ENCODE measurements at places on chromosomes 1 and 21.

- DNase-seq, result no peak
Measured at GRCh38 chr1:173403996-173404395, 73.1 kb upstream of the PRDX6 start.

DNA sequence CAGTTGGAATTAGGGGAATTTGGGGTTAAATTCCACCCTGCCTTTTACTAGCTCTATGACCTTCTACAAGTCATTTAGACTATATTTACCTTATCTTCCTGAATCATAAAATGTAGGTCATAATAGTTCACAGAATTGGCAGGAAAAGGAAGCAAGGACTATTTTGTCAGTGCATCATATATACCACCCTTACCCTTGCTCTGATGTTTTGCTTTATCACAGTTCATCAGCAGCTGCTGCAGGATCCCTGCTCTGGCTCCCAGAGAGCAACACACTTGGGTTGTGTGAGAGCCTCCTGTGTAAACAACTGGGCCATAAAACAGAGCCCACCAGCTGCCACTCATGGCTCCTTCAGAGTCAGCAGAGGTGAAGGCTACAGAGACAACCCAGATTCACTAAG lies 631.6 kb upstream of the CAMK1G start:
- no peak for DNase-seq

GRCh38 chr21:22762463-22762862 lies 1764.3 kb downstream of the NCAM2 start:
- DNase-seq, result no peak

DNA sequence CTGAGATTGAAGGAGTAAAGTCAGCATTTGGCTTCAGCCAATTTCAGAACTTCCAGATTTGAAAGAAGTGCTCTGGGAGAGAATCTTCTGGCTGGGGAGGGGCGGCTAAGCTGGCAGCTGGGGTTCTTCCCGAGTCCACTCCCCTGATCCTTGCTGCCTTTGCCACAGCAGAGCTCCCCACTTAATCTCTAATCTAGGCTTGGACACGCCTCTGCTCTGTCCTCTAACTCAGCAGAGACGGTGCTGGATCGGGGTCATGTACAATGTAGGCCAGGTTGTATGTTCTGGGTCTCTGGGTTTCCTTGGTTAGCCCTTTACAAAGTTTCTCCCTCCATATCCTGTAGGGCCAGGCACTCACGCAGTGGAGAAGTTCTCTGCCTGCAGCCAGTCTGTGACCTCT lies 10.1 kb upstream of the GSTM3 start:
- DNase-seq, result no peak

DNA sequence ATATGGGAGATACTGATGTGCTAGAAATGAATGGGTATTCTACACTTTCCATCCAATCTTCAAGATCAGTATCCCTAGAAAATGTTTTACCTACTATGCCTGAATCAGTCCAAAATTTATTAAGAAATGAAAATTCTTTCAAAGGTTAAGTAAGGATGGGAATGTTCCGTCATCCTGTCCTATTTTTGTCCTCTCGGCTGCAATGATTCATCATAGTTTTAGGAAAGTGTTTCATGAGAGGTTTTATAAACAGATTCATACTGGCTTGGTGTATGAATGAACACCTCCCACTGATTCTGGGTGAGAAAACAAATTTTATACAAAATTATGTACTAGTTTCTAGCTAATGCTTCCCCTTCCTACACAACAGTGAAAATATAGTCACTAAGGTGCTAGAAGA lies 504.6 kb upstream of the NR5A2 start:
- DNase-seq, result no peak

DNA sequence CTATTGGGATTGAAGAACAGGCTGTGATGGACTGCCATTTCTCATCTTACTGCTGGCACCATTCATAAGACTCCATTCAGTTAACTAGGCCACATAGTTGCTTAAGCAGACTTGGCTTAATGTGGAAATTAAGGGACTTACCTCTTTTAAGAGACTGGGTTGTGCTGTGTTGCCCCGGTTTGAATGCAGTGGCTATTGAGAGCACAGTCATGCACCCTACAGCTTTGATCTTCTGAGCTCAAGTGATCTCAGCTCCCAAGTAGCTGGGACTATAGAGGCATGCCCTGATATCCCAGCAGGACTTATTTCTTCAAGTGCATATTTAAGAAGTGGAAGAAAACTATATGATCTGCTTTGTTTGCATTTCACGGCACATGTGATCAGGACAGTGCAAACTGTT lies 181.1 kb downstream of the RASAL2 start:
- no peak for DNase-seq

GRCh38 chr1:172818841-172819527 lies 160.1 kb downstream of the FASLG start:
- DNase-seq, result peak; percentile 29

DNA sequence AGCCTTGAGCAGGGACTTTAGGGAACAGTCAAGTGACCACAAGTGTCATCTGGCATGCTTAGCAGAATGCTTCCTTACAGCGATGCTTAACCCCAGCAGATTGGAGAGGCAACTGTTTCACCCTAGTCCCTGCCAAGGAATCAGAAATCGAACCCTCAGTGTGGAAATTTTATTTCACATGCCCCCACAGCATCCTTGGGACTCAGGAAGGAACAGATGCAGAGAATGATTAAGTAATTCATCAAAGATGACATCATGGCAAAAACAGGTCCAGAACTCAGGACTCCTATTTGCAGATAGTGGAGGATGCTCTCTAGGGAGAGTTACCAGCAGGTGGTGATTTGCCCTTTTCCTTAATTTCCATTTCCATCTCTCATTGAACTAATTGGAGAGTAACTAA lies 333.0 kb upstream of the KAZN start:
- no peak for DNase-seq

- DNase-seq, result no peak
Measured at GRCh38 chr1:34982820-34983376, 2.2 kb downstream of the TMEM35B start.

GRCh38 chr21:37060296-37060695 lies 12.6 kb downstream of the PIGP start:
- DNase-seq, result no peak

DNA sequence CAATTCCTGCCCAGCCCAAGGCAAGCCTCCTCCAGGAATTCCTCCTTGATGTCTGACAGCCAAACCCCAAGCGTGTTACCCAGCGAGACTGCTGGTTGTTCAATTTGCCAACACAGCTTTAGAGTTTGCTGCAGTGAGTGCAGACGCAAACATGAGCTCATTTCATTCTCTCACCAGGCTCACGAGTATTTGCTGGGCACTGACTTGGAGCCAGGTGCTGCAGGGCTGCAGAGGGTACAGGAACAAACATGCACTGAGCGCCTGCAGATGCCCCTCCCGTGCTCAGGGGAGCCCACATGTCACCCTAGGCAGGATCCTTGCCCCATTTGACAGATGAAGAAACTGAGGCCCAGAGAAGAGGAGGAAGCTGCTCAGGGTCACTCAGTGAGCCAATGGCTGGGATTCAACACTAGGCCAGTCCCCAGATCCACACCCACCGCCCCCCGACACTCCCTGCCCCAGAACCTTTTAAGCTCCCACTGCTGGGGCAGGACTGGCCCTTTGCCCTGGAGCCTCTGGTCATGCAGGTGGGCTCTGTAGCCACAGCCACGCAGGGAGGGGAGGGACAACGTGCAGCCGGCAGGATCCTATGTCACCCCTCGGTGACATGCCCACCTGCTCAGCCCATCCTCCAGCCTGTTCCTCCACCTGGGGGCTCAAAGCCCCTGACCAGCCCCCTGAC lies 363.7 kb downstream of the MATN1 start:
- no peak for DNase-seq

DNA sequence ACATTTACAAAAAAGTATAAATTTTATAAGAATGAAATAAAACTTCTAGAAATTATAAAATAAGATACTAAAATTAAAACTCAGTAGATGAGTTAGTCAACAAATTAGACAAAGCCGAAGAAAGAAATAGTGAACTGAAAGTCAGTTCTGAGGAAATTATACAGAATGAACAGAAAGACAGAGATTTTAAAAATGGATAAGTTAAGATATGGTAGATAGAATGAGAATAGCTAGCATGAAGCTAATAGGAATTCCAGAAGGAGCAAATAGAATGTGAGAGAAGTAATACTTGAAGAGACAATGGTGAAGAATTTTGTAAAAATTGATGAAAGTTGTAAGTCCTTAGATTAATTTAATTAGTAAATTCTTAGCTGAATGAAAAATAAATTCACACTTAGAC lies 430.4 kb upstream of the RUNX1 start:
- no peak for DNase-seq

DNA sequence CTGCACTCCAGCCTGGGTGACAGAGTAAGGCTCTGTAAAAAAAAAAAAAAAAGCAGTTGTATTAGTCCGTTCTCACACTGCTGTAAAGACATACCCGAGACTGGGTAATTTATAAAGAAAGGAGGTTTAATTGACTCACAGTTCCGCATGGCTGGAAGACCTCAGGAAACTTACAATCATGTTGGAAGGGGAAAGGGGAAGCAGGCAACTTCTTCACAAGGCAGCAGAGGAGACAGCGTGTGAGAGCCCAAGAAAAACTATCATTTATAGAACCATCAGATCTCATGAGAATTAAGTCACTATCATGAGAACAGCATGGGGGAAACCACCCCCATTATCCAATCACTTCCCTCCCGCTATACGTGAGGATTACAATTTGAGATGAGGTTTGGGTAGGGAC lies 151.7 kb upstream of the NR5A2 start:
- DNase-seq, result no peak

- DNase-seq, result no peak
Measured at GRCh38 chr1:222443566-222443965, 104.3 kb downstream of the HHIPL2 start.

- DNase-seq, result no peak
Measured at GRCh38 chr1:218156595-218156994, 128.5 kb upstream of the RRP15 start.

DNA sequence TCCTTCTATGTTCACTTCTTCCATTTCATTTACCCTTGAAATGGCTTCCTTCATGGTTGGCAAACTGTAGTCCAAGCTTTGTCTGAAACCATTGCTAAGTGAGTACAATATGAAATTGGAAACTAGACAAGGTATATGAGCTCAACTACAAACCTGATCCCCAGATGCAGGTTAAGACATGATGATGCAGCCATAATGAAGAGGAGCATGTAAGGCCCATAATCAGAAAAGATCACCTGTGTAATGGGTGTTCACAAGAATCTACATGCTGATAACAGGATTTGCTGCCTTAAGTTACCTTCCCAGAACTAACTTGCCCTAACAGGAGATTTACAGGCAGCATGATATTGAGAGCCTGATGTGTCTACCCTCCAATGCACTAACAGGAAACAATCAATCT lies 153.9 kb downstream of the KCNH1 start:
- no peak for DNase-seq

DNA sequence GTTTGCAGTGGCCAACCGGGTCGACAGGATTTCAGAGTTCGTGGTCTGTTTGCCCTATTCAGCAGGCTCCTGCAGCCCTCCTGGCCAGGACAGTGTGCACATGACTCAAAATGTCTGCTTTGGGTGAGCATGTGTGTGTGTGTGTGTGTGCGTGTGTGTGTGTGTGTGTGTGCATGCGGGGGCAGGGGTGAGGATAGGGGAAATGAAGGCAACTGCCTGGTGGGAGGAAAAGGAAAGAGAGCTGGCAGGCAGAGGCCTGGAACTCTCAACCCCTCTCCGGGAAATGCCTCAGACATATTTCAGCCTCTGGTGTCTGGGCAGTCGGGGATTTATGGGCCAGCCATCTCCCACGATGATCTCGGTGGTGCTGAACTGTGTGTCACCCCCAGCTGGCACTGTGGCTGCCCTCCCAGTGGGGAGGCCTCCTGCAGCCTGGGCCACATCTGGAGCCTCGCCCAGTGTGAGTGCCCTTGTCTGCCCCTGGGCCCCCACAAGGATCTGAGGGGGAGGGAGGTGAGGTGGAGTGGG lies 15.2 kb downstream of the CDCP2 start:
- no peak for DNase-seq

GRCh38 chr1:1115136-1115785 lies 628 bp downstream of the C1orf159 start:
- no peak for DNase-seq

- no peak for DNase-seq
Measured at GRCh38 chr1:10713614-10714013, 82.8 kb downstream of the CASZ1 start.

DNA sequence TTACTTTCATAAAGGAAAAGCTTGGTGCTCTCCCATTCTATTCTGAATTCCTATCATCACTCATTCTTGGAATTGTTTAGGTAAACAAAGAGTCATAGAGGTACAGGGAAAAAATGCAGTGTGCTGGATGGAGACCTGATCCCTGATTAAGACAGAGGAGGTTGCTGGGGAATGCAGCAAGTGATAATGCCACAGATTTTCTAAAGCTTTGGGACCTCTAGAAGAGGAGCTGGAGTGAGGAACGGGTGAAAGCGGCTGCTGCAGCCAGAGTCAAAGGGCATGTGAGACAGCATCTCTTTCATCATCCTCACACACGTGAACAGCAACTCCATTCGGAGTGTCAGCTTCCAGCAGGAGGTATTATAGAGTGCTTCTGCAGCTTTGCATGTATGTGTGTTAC lies 54.9 kb upstream of the DIPK1A start:
- no peak for DNase-seq

GRCh38 chr1:6300342-6301048 lies 39.6 kb upstream of the GPR153 start:
- DNase-seq, result no peak

GRCh38 chr1:24914226-24915069 lies 15.6 kb downstream of the RUNX3 start:
- DNase-seq, result no peak

- DNase-seq, result peak; percentile 64
Measured at GRCh38 chr1:156160743-156161171, 7.4 kb downstream of the SEMA4A start.

- DNase-seq, result no peak
Measured at GRCh38 chr1:162551969-162552683, 9.4 kb upstream of the UAP1 start.

DNA sequence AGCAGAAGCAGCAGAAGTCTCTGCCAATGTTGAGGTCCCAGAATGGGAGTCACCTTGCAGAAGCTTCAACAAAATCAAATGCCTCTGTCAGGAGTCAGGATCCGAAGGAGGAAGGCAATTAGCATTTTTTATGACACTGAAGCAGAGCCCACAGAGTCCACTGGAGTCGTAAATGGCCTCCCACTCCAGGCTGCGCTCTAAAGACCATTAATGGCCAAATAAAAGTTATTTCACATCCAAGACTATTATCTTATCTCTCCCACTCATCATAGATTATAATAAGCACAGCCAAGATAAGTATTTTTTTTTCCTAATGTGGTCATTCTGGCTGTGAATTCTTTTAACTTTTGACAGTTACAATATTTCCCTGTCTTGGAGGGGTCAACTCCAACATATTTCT lies 191.1 kb upstream of the C8B start:
- DNase-seq, result no peak

DNA sequence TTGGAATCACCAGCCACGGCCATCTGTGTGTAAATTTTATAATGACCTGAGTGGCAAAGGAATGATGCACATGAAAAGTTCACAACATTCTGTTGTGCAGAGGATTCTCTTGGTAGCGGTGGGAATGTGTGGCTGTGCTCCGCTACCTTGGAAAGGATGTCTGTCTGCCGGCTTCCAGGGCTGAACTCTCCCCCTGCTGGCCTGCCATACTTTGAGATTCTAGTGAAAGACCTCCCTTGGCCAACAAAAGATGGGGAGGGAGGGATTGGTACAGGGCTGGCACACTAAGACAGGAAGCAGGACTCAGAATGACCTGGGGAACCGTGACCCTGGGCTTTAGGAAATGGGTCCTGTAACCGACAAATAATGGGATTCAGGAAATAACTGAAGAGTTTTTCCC lies 194.5 kb upstream of the PLD5 start:
- DNase-seq, result no peak

- DNase-seq, result no peak
Measured at GRCh38 chr1:77927414-77927813, 39.0 kb downstream of the NEXN start.

Measured in CD4-positive, alpha-beta T cell treated with Interleukin-6 at 100 ng/mL for 8 hours (primary cell).